ENCODE measurements at places on chromosomes 7 and 10.

GRCh38 chr10:6395606-6396005 lies 184.5 kb downstream of the PRKCQ start:
- DNase-seq = no peak

DNA sequence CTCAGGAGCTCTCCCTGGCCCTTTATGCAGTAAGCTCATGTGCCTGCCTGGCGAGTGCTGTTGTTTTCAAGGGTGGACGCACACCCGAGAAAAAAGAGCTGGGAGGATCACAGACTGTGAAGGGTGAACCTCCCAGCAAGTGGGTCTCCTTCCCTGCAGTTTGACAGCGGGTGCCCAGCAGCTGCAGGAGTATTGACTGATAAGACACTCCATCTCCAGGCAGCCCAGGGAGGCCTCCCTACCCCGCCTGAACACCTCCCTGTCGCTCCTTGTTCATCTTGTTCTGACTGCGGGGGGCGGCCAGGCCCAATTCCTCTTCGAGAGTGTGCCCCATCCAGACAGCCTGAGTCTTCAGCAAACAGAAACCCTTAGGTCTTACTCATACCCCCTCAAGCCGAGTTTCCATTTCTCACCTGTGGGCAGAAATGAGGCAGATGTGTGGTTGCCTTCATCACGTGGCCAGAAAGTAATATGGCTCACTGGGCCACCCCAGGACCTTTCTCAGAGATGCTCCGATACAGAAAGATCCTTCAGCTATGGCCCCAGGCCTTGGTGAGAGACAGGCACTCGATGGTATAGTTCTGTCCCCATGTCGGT lies 17.2 kb downstream of the MDH2 start:
- DNase-seq = no peak

DNA sequence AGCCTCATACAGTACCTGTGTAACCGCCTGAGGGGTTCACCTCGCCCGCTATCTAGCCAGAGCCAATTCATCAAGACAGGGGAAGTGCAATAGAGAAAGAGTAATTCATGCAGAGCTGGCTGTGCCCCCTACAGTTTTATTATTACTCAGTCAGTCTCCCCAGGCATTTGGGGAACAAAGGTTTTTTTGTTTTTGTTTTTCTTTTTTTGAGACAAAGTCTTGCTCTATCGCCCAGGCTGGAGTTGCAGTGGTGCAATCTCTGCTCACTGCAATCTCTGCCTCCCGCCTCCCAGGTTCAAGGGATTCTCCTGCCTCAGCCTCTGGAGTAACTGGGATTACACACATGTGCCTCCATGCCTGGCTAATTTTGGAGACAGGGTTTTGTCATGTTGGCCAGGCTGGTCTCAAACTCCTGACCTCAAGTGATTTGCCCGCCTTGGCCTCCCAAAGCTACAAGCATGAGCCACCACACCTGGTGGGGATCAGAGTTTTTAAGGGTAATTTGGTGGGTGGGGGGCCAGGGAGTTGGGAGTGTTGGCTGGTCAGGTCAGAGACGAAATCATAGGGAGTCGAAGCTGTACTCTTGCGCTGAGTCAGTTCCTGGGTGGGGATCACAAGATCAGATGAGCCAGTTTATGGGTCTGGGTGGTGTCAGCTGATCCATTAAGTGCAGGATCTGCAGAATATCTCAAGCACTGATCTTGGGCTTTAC lies 116.5 kb downstream of the MARCHF5 start:
- no peak for DNase-seq

GRCh38 chr7:132400561-132401142 lies 175.6 kb downstream of the PLXNA4 start:
- no peak for DNase-seq

DNA sequence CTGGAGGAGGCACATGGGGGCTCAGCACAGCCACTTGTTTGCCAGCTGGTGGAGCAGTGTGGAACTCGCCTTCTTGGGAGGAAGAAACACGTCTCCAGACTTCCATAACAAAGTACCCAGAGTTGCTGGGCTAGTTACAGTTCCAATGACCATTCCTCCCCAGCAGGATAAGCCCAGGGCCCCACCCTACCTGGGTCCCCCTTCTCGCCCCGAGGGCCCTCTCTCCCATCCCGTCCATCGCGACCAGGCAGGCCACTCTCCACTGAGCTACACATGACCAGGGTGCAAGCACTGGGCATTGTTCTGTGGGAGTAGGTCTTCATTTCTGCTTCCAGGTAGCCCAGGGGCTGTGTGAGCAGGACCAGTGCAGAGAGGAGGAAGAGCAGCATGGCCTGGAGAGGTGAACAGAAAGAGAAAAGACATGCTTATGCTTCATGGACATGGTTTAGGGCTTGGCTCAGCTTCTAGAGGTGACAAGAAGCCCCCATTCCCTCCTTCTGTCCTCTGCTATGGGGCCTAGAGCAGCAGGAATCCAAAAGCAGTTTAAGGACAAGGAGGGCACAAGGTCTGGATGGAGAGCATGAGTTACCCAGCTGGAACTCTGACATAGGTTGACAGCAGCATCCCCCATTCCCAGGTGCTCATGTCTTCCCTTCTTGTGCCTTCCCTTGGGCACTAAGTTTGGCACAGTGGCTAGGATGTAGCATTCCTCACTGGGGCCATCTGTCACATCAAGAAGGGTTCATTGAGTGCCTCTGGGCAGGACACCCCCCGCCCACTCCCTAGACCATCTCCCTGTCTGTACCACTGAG lies 2.4 kb downstream of the SFTPD start:
- DNase-seq = no peak

DNA sequence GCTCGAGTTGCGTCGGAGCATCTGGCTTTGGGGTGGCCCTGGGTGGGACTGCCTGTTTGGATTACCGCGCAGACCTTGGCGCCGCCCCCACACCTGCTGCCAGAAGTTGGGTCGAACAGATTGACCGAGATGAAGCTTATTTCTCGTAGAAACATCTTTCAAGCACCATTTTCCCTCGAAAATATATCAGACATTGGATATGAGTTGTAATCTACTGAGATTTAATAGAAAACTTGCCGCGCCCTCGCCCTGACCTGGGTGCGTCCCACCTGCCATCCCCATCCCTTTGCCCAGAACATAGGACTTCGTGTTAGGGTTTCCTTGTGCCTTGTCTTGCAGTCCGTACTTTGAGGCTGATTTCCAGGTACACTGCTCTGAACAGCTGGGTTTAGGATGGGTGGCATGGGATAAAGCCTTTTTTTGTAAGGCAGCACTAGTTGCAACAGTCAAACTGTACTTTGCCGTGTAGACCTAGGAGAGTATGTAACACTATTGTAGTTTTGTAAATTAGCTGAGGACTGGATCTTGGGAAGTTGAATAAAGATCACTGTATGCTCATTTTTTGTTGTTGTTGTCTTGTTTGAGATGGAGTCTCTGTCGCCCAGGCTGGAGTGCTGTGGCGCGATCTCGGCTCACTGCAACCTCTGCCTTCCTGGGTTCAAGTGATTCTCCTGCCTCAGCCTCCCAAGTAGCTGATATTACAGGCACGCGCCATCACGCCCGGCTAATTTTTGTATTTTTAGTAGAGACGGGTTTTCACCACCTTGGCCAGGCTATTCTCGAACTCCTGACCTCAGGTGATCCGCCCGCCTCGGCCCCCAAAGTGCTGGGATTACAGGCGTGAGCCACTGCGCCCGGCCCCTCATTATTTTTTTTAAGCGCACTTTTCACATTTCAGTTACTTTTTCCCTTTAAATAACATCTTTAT lies 978 bp downstream of the OGDH start:
- no peak for DNase-seq

DNA sequence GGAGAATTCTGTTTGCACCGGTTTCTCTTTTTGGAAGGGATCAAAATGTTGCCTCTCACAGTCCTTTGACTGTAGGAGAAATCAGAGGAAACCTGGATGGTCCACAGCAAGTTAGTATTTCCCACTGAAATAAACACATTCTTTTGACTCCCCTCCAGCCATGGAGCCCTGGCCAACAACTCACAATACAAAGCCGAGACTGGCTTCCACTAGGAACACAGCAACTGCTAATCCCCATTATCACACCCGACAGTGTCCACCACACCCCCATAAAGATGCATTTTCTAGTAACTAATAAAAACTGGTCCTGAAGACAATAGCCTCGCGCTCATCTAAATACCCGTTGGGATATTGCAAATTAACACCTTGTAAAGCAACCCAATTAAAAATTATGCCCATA lies 798 bp upstream of the MACROH2A2 start:
- DNase-seq = no peak

- DNase-seq = no peak
These were observed 207.0 kb downstream of the SUGCT start for GRCh38 chr7:40341836-40342235.

GRCh38 chr10:116673866-116674265 lies 53.1 kb downstream of the PNLIPRP2 start:
- DNase-seq = no peak

- no peak for DNase-seq
These were observed 2.8 kb downstream of the SRGN start for GRCh38 chr10:69090685-69091084.

DNA sequence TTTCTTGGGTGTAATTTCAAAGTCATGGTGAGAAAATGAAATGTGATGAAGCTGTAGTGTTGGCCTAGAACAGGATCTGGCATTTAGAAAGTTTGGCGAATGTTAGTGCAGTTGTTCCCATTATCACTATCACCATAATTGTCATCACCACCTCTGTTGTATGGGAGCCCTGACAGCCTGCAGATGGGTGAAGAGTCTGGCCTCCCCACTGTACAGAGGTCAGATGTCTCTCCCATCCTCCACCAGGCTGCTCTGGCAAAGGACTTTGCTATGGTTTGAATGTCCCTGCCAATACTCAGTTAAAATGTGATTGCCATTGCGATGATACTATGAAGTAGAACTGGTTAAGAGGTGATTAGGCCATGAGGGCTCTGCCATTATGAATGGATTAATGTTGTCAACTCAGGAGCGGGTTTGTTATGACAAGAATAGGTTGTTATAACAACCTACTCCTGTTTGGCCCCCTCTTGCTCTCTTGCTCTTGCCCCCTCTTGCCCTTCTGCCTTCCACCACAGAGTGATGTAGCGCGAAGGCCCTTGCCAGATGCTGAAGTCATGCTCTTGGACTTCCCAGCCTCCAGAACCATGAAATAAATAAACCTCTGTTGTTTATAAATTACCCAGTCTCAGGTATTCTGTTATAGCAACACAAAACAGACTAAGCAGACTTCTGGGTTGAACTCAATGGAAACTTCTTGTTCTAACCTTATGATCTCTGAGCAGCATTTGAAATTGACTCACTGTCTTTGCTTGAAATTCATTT lies 90.0 kb downstream of the GRK5 start:
- DNase-seq = no peak

GRCh38 chr10:3439183-3439582 lies 266.6 kb upstream of the PITRM1 start:
- DNase-seq = no peak

GRCh38 chr10:131547129-131547799 lies 235.7 kb upstream of the TCERG1L start:
- no peak for DNase-seq

Measured in CD4-positive, alpha-beta T cell treated with Interferon alpha-2 for 1 hour (primary cell).